ENCODE measurements at places on chromosomes 5 and 9. TPM values are rescaled to one million over a fixed set of nuclear protein-coding genes. Genes with fewer than 3 reads are reported as not detected.

Gene C5orf46
- not detected for polyA plus RNA-seq

- no peak for DNase-seq
Observed at GRCh38 chr9:86801246-86801645, 146.1 kb downstream of the GAS1 start.

DNA sequence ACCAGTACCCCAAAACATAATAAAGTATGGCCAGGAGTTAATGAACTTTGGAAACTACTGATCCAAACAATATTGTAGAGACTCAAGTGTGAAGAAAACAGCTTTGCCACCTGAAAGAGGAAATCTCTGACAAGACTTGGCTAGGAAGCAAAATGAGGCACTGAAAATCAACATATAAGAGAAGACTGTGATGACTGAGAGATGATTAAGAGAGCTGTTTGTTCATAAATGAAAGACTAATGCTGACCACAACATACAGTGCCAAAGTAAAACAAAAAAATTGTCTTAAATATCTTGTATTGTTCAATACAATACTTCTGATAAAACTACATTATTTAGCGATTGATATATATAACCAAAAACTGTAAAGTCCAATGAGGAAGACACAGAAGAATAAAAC is 7.2 kb downstream of the RC3H2 start:
- no peak for DNase-seq

Gene COL27A1
- polyA plus RNA-seq = 16.8 TPM

GRCh38 chr5:159155960-159156359 is 53.4 kb downstream of the RNF145 start:
- DNase-seq = no peak

DNA sequence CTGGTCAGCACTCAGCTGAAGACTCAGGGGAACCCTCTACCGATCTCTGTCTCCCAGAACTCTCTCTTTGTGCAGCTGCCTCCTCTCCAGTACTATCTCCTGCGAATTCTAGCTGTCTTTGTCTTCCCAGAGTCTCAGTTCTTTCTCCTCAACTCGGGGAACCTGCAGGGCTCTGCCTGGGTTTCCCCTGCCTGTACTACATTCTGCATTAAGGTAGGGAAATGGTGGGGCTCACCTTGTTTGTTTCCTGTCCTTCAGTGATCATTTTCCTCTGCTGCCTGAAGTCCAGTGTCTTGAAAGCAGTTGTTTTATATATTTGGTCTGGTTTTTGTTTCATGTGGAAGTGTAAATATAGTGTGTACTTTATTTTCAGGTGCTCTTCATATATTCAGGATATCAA is 43.1 kb upstream of the IGFBPL1 start:
- DNase-seq = no peak
